ENCODE measurements at places on chromosomes 11 and 22. TPM values are rescaled to one million over a fixed set of nuclear protein-coding genes. Genes with fewer than 3 reads are reported as not detected.

DNA sequence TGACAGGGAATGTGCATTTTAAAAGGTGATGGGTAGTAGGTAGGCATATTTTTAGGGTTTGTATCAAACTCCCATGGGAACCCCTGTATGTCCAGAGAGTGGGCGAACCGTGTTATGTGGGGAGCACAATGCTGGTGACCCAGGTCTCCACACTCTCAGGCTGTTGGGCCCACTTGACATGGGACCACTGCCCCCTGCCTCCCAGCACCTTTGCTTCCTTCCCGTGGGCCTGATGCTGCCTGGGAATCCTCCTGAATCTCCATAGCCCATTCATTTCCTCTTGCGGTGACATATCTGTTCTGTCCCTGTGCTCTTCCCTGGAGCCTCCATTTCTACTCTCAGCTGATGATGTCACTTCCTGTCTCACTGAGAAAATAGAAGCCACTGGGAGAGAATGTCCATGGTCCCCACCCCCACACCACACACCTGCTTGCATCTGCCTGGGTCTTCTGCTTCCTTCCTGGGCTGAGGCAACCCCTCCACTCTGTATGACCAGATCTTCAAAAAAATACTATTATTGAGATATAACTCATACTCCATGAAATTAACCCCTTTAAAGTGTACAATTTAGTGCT, 55.8 kb upstream of the THY1 start:
- H3K4me1 ChIP-seq, result no peaks in the 10 kb centered on the region
- H3K36me3 ChIP-seq, result no peaks in the 10 kb centered on the region
- H3K4me3 ChIP-seq, result no peak overlapping the region
- DNase-seq, result peak; percentile 2
- peaks cover 3% of the 10 kb centered on the region for H3K27me3 ChIP-seq

DNA sequence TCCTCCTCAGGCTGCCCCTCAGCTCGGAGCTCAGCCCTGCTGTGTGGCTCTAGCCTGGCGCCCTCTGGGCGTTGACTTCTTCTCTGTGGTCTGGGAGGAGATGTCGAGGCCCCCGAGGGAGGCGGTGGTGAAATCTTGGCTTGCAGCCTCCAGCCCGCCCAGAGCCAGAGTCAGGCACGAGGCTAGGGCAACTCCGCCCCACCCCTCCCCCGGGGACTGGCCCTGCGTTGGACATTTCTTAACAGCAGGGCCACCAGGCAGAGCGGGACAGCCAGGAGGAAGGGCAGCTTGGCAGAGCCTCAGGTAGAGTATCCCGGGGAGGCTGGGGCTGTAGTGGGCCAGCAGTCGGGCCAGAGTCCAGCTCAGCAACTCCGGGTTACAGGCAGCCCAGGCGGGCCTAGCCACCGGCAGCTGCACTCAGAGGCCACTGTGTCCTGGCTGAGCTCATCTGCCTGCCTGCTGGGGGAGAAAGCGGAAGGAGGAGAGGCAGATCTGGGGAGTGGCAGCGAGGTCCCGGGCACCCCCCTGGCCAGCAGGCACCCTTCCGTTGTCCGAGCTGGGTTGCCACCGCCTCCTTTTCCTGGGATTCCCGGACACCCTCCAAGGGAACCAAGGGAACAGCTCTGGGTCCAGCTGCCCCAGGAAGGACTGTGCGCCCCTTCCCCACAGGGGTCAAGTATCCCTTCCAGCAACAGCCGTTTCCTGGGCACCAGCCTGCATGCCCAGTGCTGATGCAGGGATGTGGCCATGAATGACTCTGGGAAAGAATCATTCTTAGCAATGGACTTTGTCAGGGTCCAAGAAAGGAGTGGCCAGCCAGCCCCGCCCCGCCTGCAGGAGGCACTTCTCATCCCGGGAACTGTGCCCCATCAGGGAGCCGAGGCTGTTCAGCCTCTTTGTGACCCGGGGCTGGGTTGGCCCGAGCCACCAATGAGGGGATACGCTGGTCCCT, at the start of gene ALDH3B1:
ALDH3B1 (plus strand) TSS at position 238 of the 952 bp plus-strand sequence. CDS start 4,971 bp downstream, outside the sequence.
- peak within 1 kb of the TSS; percentile 63 for H3K4me3 ChIP-seq
- H3K27ac ChIP-seq, result peak within 1 kb of the TSS; percentile 95
- no peaks in the 10 kb centered on the region for H3K27me3 ChIP-seq
- no peaks in the 10 kb centered on the region for H3K36me3 ChIP-seq

- H3K27me3 ChIP-seq, result no peaks in the 10 kb centered on the region
- peak overlapping the region; percentile 94 for H3K27ac ChIP-seq
- H3K4me1 ChIP-seq, result peaks cover 17% of the 10 kb centered on the region
- H3K36me3 ChIP-seq, result no peaks in the 10 kb centered on the region
- DNase-seq, result no peak
These were observed 52.9 kb downstream of the TIMP3 start for GRCh38 chr22:32854351-32854804.

The EFCAB6 gene
- 5.9 TPM for total RNA-seq

- H3K4me3 ChIP-seq, result no peak overlapping the region
- DNase-seq, result no peak
- H3K27me3 ChIP-seq, result peaks cover 6% of the 10 kb centered on the region
These were observed 58.7 kb upstream of the PRODH start for GRCh38 chr22:18994701-18995326.

DNA sequence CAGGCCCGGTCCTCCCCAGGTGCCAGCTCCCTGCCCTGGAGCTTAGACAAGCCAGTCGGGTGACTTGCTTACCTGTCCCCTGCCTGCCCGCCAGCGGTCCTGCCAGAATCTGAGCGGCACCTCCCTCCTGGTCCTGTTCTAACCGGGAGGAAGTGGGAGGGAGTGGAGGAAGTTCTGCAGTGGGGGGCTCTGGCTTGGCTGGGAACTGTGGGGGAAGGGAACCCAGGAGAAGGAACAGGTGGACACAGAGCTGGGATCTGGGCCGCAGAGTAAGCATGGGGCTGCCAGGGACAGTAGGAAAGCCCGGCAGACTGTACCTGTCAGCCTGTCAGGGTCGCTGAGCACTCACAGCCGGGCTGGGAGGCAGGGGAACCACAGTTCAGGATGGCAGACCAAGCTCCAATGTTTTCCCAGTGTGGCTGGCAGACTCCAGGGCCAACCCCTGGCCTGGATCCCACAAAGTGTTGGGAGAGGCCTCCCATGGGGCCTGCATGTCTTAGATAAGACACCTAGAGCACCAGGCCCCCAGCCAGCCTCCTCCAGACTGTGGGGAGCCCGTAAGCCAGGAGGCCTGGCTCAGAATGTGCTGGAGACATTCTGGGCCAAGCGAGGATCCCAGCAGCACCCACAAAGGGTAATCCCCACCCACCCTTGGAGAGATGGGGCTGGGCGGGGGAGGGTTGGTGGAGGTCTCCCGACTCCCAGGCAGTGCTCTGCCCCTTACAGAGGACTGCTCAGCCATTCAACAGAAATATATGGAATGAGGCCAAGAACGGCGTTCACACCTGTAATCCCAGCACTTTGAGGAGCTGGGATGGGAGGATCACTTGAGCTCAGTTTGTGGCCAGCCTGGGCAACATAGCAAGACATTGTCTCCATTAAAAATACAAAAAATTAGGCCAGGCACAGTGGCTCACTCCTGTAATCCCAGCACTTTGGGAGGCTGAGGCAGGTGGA, 2.3 kb downstream of the CYB5R3 start:
- peak overlapping the region; percentile 30 for H3K4me3 ChIP-seq
- DNase-seq, result no peak
- peak overlapping the region; percentile 88 for H3K27ac ChIP-seq
- H3K36me3 ChIP-seq, result no peaks in the 10 kb centered on the region
- H3K4me1 ChIP-seq, result peaks cover 29% of the 10 kb centered on the region
- no peaks in the 10 kb centered on the region for H3K27me3 ChIP-seq

GRCh38 chr22:38485783-38486182, 17.9 kb downstream of the KDELR3 start:
- no peak overlapping the region for H3K27ac ChIP-seq
- H3K4me3 ChIP-seq, result no peak overlapping the region
- no peaks in the 10 kb centered on the region for H3K27me3 ChIP-seq

- H3K27ac ChIP-seq, result no peak overlapping the region
- no peak for DNase-seq
- no peak overlapping the region for H3K4me3 ChIP-seq
These were observed 21.9 kb upstream of the GRIA4 start for GRCh38 chr11:105588001-105588400.

The NOX4 gene
- 19.7 TPM for total RNA-seq

DNA sequence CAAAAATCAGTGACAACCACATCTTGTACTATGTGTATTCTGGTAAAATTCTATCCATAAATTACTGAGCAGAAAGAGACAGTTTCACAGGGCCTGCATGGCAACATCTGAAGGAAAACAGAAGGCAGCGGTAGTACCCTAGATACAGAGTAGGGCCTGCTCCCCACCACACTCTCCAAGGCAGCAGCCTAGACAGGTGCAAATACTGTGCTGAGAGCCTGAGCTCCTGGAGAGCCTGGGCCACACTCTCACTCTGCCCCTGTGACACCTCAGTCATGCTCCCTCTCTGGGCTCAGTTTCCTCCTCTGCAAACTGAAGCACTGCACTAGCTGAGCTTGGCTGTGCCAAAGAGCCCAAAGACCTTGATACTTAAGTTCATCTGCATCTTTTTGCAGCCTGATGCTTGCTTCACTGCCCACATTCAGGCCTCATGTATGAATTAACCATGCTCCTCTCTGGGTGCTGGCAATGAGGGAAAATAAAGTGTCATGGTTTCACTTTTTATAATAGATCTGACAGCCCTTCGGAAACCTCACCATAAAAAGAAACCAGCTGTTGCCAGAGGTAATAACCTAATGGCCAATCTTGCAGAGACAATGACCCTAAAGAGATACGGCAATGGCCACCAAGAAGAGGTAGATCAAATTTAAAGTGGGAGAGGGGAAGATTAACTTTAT, 104.7 kb downstream of the PLEKHA7 start:
- no peak overlapping the region for H3K4me3 ChIP-seq
- peaks cover 7% of the 10 kb centered on the region for H3K4me1 ChIP-seq
- H3K36me3 ChIP-seq, result no peaks in the 10 kb centered on the region
- no peak for DNase-seq

DNA sequence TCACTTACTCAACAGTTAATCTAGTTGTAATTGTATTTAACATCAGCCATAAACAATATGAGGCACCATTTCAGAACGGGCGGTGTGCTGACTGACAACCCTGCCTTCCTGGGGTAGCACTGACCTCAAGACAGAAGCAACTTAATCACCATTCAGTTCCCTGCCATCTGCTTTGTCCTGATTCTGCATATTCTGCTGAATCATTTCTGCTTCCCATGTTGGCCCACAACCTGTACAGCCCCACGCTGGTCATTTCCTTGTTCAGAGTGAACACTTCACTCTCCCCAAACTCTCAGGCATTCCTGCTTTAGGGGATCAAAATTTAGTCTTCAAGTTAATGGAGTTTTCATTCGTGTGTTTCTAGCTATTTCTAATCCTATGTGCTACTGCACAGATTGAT, 132.3 kb upstream of the ZBED5 start:
- H3K27me3 ChIP-seq, result no peaks in the 10 kb centered on the region
- H3K27ac ChIP-seq, result no peak overlapping the region
- no peaks in the 10 kb centered on the region for H3K4me1 ChIP-seq
- DNase-seq, result no peak
- no peak overlapping the region for H3K4me3 ChIP-seq

DNA sequence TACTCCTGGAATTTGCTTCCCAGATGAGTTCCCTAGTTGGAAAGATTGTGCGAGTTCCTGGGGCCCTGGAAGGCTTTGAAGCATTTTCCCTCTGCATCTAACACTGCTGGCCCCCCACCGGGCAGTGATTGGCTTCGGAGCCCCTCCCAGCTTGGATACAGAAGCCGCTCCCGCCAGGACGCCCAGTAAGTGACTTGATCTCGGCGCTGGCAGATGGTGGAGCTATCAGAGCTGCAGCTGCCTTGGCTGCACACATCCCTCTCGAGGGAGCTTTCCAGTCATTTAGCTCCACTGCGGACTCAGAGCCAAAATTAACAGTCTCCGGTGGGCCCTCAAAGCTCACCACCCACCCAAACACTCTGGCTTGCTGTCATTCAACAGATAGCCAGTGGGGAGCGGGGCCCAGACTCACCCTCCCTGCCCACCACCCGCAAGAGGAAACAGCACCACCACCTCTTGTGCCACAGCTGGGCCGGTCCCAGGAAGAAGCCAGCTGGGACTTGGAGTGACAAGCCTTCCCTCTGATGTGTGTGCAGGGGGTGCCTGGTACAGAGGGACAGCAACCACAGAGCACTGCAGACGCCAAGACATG, 162.3 kb downstream of the TRIM29 start:
- no peaks in the 10 kb centered on the region for H3K36me3 ChIP-seq
- H3K4me3 ChIP-seq, result no peak overlapping the region
- H3K27me3 ChIP-seq, result no peaks in the 10 kb centered on the region
- DNase-seq, result no peak
- H3K4me1 ChIP-seq, result no peaks in the 10 kb centered on the region

DNA sequence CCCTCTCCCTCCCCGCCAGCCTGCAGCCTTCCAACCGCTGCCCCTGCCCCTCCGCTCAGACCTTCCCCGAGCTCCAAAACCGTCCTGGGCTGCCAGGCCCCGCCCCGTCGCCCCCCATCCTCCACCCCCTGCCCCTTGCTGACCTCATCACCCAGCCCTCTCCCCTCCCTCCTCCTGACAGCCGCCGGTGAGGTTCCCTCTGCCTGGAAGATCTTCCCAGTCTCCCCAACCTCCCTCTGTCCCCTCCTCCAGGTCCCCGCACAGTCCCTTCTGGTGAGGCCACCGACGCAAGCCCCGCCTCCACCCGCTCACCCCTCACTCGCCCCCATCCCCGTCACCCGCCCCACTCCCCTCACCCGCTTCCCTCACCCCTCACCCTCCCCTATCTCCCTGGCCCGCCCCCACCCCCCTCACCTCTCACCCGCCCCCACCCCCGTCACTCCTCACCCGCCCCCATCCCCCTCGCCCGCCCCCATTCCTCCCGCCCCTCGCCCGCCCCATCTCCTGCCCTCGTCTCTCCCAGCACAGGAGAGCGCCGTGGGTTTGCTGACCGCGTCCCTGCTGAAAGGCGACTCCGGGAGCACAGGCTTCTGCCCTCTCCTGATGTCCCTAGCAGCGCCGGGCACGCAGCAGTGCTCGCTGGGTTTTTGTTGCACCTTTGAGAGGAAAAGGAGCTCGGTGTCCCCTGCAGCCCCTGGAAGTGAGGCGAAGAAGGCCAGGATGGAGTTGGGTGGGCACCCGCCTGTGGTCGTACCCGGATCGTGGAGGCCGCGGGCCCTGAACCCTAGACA, 16.4 kb upstream of the UPK3A start:
- no peaks in the 10 kb centered on the region for H3K4me1 ChIP-seq
- peak overlapping the region; percentile 43 for H3K4me3 ChIP-seq
- H3K27me3 ChIP-seq, result no peaks in the 10 kb centered on the region
- no peak for DNase-seq

DNA sequence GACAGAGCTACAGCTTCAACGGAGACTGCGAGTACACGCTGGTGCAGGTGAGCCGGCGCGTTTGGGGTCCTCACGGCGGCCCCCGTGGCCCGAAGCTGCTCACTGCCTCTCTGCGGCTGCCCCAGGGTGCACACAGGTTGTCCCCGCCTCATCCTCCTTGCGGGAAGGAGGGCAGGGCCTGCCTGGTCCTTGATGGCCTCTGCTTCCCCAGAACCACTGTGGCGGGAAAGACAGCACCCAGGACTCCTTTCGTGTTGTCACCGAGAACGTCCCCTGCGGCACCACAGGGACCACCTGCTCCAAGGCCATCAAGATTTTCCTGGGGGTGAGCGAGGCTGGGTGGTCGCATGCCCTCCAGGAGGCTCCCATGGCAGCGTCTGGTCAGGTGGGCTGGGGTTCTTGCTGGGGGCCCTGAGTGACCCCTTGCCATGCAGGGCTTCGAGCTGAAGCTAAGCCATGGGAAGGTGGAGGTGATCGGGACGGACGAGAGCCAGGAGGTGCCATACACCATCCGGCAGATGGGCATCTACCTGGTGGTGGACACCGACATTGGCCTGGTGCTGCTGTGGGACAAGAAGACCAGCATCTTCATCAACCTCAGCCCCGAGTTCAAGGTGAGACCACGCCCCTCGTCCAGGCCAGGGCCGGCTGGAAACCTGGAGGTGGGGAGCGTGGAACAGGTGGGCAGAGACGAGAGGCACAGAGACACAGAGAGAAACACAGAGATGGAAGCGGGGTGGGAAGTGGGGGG, 19.4 kb downstream of the MUC5AC start:
- H3K4me3 ChIP-seq, result no peak overlapping the region
- DNase-seq, result no peak
- no peak overlapping the region for H3K27ac ChIP-seq
- no peaks in the 10 kb centered on the region for H3K27me3 ChIP-seq
- H3K4me1 ChIP-seq, result no peaks in the 10 kb centered on the region
